ENCODE measurements at places on chromosomes 1 and 21. TPM values are rescaled to one million over a fixed set of nuclear protein-coding genes. Genes with fewer than 3 reads are reported as not detected.

The CTTNBP2NL gene
- 37.0 TPM for total RNA-seq

The SPRR5 gene
- not detected for total RNA-seq

The PRAMEF27 gene
- not detected for total RNA-seq

The PPM1J gene
- 0.35 TPM for total RNA-seq
